Effector memory CD4-positive, alpha-beta T cell (primary cell): ENCODE measurements at places on chromosomes 16 and 17.

DNA sequence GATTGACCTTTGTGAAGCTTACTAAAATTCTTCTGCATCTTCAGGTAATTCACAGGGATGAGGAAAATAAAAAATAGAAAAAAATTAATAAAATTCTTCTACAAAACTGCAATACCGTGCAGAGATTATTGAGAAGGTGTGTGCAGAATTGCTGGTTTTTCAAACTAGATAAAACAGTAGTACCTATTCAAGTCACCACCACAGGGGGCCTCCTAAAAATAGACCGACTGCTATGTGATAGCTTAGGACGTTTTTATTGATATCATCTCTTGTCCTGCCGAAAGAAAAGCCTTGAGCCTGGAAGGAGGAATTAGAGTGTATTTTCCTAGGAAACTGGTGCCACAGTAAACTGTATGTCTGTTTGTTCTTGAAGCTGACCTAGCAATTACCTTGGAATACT, 325.9 kb downstream of the ZFHX3 start:
- no peak for DNase-seq

- no peak for DNase-seq
Measured at GRCh38 chr17:27596566-27597187, 34.3 kb upstream of the LGALS9 start.

DNA sequence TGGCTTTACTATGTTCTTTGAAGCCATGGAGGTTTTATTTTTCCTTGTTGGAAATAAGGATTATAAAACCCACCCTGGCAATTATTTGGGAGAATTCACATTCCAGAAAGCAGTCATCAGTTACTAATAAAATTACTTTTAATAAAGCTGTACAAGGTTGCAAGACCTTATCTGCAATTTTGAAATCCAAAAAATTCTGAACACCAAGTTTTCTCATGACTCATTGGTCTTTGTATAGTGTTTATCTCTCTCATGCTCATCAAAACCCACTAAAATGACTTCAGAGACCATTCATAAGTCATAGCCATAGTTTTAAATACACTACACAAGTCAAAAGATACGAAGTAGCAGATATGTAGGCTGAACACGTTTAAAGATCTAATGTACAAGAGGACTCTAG, 6.0 kb upstream of the KRT38 start:
- no peak for DNase-seq

- DNase-seq = no peak
Measured at GRCh38 chr17:79919164-79919585, 79.9 kb upstream of the CBX4 start.

DNA sequence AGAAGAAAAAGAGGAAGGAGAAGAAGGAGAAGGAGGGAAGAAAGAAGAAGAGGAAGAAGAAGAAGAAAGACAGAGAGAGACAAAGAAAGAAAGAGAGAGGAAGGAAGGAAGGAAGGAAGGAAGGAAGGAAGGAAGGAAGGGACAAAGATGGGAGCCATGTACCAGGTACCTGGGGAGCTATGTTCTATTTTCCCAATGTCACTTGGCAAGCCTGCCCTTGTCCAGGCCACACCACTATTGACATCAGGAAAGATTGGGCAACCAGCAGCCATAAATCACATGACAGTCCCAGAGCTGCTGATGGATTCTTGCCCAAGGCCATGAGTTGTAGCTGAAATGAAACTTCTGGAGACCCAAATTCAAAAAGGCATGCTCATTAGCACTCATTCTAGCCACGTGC, 2.7 kb upstream of the CES1 start:
- DNase-seq = no peak

DNA sequence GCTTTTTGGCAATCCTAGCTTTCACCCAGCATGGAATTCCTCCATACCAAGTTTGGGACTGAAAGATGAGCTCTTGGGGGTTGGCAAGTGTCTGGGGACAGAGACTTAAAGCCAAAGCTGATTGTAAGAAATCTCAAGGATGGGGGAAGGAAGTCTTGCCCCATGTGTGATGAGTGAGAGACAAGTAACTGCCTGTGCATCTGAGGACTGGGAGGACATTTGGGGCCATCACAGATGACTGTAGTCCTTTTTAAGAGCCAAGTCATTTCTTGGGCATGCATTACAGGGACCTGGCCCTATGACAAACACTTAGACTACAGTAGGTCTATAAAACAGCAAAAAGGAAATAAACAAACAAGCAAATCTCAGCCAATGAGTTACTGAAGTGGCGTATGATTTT, 36.3 kb upstream of the CCL2 start:
- DNase-seq = no peak

DNA sequence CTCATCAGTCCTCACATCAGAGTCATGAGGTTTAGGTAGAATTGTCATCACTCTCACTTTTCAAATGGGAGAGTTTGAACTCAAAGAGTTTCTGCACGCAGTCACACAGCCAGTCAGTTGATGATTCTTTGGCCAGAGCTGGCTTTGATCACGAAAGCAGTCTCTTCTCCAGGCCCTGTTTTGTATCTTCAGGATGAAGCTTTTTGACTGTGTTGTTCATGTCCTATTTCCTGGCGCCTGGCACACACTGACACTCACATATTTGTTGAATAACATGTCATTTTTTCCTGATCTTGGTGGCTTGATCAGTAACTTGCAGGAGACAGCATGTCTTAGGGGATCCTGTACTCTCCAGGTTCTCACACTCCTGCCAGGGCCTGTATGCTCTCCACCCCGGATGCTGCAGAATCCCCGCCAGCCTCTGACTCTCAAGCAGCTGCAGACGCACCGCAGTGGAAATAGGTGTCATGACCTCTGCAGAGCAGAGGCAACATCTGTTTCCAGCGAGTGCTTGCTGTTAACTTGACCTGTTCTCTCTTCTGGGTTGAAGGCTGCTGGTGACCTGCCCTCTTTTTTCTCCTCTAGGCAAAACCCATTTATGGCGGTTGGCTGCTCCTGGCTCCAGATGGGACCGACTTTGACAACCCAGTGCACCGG, 33.0 kb downstream of the MPRIP start:
- DNase-seq = no peak

DNA sequence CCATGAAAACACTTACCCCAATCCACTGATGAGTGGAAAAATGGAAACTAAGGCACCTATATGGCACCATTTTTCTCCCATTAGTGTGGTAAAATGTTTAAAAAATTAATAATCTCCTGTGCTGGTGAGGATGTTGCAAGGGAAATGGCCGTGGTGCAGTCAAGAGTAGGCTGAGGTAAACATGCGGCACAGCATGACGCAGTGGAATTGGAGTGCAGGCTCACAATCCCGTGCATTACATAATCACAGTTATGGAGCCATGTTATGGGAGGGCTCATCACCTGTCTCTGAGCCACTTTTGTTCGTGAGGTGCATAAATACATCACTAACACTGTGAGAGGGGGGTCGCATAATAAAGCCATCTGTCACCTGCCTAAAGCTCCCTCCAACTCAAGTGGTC, 164.4 kb upstream of the XYLT1 start:
- DNase-seq = no peak

DNA sequence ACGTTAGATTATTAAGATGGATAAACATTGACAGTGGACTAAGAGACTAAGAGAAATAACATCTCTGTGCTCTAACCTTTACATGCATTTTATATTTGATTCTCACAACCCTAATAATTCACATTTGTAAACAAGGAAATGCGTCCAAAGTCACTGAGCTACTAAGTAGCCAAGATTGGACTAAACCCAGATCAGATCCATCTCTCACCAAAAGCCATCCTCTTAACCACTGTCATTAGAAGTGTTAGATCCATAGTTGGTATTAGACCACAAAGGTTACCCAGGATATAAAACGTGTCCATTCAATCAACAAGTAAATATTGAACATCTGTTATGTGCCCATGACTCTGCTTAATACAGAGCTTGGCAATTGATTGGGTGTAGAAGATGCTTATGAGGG, 5.2 kb downstream of the HSD17B2 start:
- DNase-seq = no peak

GRCh38 chr17:50272711-50273653, 1.3 kb upstream of the TMEM92 start:
- peak; percentile 16 for DNase-seq

DNA sequence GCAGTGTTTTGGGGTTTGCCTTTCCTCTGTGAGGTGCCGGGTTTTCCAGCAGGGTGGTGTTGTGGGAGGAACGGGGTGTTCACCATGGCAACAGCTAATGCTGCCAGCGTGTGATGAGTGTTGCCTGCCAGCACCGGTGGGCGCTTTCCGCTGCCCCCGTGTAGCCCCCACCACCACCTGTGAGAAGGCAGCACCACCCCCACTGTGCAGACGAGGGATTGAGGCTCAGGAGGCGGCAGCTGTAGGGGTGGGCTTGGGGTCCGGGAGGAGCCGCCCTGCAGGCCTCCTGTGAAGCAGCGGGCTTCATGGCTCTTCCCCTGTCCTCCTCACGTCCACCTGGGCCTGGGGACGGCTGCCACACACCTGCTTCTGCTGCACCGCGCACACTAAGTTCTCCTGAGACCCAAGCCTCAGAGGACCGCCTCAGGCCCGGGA, 5.2 kb downstream of the RAB40C start:
- no peak for DNase-seq

DNA sequence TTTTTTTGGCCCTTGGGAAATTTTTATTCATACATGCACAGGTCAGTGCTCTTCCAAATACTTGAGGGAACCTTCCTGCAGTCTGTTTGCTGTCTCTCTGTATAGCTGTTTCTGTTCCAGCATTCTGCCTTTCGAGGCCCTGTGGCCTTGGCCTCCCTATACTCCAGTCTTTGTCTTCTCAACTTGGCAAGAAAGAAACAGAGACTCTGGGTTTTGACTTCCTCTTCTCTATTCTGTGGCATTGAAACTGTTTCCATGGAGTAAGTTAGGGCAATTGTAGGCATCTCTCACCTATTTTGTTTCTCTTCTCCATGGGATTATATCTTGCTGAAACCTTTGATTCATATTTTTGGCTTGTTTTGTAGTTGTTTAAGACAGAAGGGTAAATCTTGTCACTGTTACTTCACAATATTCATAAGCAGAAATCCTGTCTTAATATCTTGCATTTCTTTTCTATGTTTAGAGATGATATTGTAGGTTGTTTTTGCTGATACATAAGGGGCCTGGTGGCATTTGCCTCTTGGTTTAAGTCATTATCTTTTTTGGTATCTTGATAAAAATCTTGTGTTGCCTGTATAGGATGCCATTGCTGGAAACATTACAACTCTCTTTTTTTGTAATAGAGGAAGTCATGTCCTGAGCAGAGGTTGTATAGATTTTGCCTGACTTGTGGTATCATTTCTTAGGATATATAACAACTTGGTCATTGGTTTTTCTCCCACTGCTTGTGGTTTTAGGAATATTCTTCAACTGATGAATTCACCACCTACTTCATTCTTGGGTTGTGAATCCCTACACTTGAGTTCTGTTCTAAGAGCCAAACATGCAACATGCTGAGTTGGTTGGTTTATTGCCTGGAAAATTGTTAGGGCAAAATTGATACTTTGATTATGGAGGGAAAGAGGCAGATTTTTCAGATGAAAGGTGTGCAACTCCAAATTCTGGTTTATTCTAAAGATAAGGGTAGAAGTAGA, 168.6 kb downstream of the FTO start:
- DNase-seq = no peak

DNA sequence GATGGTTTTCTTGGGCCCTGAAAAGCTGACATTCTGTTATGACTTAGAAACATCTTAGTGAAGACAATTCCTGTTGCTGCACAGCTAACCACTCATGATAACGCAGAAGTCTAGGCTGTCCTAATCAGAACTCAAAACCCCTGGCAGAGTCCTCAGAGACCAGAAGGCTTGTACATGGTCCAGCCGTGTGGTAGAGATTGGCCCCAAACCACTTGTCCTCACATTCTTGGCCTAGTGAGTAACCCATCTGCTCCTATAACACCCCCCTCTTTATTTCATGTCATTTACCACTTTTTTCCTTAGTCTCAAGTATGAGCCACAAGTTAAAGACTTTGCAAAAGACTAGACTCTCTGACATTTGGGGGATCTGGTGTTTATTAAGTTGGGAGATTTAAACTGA, 116.5 kb upstream of the ADAMTS18 start:
- no peak for DNase-seq

- DNase-seq = no peak
Measured at GRCh38 chr17:7969433-7969832, 33.0 kb upstream of the GUCY2D start.

DNA sequence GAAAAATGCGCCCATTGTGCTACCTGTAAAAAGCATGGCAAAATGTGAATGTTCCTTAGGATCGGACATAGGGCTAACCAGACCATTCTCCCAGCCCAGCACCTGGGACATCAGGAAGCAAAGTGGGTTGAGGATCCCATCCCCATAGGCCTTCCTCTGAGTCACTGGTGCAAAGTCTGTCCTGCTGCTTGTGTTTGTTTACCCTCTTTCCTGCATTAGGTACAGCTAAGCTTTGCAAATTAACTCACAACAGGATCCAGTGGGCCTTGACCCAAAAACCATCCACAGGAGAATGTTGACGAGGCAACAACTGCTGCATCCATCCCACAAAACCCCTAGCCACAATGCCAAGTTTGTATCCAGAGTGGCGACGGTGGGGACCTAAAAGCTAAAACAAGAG, 106.2 kb downstream of the GRIN2A start:
- DNase-seq = no peak

GRCh38 chr17:41340494-41340893, 10.1 kb downstream of the KRT33A start:
- DNase-seq = no peak

- no peak for DNase-seq
Measured at GRCh38 chr16:73268366-73268993, 220.6 kb upstream of the ZFHX3 start.

DNA sequence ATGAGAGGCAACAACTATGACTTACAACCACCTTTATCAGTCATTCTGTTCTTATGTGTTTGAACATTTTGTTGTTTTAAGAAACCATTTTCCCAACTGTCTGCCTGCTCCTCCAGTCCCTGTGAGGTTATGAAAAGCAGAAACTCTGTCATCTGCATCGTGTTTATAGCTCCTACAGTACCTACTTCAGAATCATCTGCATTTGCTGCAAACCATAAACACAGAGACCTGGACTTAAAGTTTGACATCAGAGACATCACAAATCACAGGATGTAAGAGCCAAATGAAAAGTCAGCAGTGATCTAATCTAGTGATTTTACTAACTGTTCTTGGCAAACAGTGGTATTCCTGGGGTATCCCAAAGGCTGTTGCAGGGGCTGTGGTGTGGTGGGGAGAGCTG, 55.2 kb downstream of the CDH11 start:
- no peak for DNase-seq

- DNase-seq = no peak
Measured at GRCh38 chr17:73698966-73699365, 54.7 kb upstream of the SDK2 start.

GRCh38 chr17:67456889-67457288, 79.8 kb downstream of the PITPNC1 start:
- DNase-seq = no peak

GRCh38 chr17:8163978-8164814, 1.4 kb upstream of the VAMP2 start:
- DNase-seq = peak; percentile 65

GRCh38 chr17:6348891-6349290, 86.0 kb downstream of the AIPL1 start:
- DNase-seq = no peak

- DNase-seq = no peak
Measured at GRCh38 chr16:30724641-30725417, 23.4 kb upstream of the PHKG2 start.
